ENCODE measurements at places on chromosomes 5 and 9.

GRCh38 chr9:37677435-37677834 is 26.7 kb downstream of the FRMPD1 start:
- no peak for DNase-seq

GRCh38 chr5:96093890-96094381 is 132.3 kb upstream of the ELL2 start:
- peak; percentile 46 for DNase-seq

- no peak for DNase-seq
These were observed 262.1 kb upstream of the RPS23 start for GRCh38 chr5:82540301-82540700.

- no peak for DNase-seq
These were observed 356.8 kb downstream of the RAB3C start for GRCh38 chr5:58939664-58940063.

DNA sequence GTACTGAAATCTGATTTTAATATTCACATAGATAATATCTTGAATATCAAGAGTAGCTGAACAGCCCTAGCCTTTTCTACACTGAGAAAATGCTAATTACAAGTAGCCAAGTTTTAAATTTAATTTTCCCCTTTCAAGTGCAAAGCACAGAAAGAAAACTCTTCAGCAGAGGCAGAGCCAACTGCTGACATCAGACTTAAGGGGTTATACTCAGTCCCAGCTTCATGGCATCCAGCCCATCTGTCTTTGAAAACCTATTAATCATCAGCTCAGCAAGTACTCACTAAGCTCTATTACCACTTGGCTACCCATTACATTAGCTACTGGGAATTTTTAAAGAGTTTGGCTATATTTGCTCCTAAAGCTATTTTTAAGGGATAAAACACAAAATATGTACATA is 220.5 kb downstream of the SLC12A2 start:
- peak; percentile 5 for DNase-seq

GRCh38 chr5:173247510-173247909 is 12.5 kb upstream of the NKX2-5 start:
- no peak for DNase-seq

DNA sequence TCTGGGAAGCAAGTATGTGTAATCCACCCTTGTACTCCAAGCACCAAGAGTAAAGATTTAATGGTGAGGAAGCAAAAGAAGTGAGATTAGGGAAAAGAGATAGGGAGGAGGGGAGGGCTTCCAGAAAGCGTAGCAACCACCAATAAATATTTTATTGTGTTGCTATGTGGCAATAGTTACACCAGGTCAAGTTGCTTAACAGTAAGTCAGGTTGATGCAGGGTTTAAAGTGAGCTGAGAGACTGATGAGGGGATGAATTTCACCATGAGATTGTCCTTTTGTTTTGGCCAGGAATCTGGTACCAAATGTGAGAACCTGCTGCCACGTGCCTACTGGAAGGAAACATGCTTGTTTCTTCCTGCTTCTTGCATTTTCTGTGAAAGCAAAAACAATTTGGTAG is 62.7 kb downstream of the PCSK5 start:
- DNase-seq: no peak

- peak; percentile 3 for DNase-seq
These were observed 51.1 kb downstream of the MPDZ start for GRCh38 chr9:13228431-13228830.

- DNase-seq: peak; percentile 91
These were observed 296.7 kb downstream of the ARL15 start for GRCh38 chr5:54013556-54014194.

DNA sequence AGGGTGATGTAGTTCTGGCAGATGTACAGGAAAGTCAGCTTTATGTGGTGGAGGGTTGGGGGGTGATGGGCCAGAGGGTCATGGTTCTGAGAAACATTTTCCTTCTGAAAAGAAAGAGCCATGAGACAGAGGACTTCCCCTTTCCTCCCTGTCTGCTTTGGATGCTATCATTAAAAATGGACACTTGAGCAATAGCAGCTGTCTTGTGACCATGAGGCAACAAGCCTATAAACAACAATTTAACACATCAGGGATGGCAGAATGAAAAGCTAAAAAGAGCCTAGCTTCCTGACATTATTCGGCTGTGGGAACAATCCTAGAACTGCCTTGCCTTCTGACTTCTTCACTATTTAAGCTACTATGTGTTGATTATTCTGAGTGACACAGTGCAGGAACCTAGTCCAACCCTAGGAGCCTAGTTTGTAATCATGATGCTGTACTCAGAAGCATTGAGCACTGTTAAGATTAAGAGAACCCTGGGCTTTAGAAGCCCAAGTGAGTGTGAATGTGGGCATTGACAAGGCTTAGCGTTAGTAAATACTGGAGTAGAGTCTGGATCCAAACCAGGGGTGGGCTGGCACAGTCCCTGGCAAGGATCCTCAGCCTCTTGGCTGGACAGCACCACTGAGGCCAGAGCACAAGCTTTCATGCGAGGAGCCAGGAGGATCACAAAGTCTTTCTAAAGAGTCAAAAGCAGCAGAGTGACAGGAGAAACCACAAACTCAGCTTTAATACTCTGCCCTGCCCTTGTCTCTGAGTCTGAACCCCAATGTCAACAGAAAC is 178.5 kb upstream of the EGFLAM start:
- DNase-seq: no peak

- no peak for DNase-seq
These were observed 155.1 kb upstream of the SMIM23 start for GRCh38 chr5:171630350-171631065.

GRCh38 chr9:116447934-116448333 is 239.2 kb upstream of the TRIM32 start:
- DNase-seq: peak; percentile 40

- no peak for DNase-seq
These were observed 8.1 kb downstream of the CATSPER3 start for GRCh38 chr5:134975843-134976242.

GRCh38 chr5:58683567-58683966 is 100.7 kb downstream of the RAB3C start:
- no peak for DNase-seq

- peak; percentile 98 for DNase-seq
These were observed 4.8 kb upstream of the TMEM171 start for GRCh38 chr5:73115399-73116051.

GRCh38 chr9:122777935-122778627 is 10.7 kb upstream of the OR5C1 start:
- DNase-seq: peak; percentile 87

GRCh38 chr5:45512521-45512920 is 183.7 kb downstream of the HCN1 start:
- DNase-seq: no peak

DNA sequence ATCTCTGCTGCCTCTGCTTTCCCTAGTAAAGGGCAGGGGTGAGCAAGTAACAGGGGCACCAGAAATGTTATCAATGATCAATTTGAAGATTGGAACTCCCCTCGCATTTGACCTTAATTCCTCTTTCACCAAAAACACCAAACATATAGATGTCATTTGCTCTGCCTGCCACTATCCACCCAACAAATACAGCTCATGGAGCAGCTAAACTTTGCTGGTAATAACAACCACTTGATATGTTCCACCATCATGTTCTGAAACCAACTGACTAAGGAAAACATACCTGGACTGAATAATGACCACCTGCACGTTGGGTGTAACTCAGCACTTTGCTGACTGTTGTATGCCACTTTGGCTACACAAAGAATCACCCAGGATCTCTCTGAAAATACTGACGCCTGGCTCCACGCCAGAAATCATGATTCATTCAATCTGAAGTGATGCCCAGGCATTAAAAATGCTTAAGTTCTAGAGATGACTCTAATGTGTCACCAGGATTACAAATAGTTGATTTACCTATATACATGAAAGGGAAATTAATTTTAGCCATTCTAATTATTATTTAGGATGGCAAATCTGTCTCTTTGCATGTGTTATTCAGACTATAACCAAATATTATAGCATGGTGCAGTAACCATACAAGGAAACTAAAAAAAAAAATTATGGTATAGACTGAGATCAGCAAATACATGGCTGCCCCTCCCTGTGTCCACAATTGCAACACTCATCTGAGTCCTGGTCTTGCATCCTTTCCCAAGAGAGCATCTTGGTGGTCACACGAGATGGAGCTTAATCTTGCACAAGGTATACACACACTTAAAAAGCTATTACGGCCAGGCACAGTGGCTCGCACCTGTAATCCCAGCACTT is 43.1 kb upstream of the TTC39B start:
- no peak for DNase-seq

- no peak for DNase-seq
These were observed 323.0 kb downstream of the TMEM167A start for GRCh38 chr5:82754036-82754746.

DNA sequence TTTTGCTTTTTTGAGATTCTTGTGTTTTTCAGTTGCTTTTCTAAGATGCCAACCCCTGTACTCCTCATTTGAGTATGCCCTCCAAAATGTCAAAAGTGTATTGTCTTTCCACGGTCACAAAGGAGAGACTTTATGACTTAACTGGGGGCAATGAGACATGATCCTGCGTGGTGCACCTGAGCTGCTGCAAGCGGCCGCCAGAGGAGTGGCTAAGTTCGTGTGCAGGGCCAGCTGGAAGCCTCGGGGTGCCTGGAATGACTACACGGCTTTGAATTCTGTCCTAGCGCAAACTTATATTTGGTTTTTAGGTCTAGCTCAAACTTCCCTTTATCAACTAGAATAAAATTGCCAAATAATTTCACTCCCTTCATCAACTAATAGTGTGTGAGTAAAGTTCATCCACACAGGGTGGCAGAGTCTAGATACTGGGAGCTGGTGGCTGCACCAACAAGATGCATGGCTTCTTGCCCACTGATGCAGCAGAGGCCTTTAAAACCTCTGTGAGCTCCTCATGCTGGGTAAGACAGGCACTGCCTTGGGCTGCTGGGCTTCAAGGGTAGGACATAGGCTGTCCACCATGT is 4.7 kb downstream of the GADD45G start:
- no peak for DNase-seq

DNA sequence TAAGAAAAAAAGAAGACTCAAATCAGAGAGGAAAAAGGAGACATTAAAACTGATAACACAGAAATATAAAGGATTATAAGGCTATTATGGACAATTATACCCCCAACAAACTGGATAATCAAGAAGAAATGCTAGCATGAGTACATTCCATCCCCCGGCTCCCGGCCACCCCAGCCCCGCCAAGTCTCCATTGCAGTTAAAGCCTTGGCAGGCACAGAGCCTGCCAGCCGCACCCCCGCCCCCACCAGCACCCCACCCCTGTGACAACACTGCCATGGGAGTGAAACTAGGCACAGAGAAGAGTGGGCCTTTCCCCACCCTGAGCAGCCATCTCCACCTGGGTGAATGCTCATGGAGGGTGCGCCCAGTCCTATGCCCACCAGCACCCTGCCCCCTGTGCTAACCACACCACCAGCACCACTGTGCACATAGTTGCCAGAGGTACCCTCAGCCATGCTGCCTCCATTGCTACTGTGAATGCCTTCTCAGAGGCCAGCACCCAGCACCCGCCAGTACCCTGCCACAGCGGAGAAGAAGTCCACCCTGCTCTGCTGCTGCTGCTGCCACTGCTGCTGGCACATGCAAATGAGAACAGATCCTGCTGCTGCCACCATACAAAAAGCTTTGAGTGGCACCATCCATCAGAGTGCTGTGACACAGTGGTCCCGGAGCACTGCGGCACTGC is 117.0 kb downstream of the CSNK1G3 start:
- no peak for DNase-seq

DNA sequence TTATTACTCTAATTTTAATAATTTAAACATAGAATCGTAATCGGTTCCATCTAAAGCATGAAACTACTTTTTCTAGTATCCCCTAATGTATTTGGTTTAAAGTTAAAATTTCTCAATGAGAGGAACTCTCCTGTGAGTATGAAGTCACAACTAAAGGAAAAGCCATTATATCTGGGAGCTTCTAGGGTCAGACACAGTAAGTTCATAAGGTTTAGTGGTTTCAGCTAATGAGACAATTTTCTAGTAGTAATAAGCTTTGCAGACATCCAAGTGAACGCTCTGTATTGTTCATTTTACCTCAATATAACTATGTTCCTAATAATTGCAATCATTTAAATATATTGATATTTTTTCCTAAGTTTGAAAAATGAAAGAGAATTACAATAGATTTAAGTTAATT is 364.4 kb upstream of the CDH9 start:
- no peak for DNase-seq

DNA sequence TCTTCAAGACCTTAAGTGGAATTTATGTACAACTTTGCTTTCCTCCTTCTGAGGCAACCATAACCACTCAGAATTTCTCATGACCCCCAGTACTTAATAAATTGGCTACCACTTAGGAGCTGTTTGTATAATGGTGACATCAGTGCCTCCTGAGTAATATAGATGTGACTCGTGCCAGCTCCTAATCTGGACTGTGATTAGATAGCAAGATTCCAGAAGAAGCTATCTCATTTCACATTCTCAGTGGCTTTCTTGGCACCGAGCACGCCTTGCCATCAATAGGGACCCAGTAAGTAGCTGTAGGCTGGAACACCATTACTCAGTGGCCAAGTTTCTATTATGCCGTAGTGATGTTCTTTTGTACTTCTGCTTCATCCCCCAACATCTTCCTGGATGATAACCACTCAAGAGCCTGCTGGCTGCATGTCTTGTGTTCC is 228.8 kb downstream of the CD180 start:
- DNase-seq: no peak

DNA sequence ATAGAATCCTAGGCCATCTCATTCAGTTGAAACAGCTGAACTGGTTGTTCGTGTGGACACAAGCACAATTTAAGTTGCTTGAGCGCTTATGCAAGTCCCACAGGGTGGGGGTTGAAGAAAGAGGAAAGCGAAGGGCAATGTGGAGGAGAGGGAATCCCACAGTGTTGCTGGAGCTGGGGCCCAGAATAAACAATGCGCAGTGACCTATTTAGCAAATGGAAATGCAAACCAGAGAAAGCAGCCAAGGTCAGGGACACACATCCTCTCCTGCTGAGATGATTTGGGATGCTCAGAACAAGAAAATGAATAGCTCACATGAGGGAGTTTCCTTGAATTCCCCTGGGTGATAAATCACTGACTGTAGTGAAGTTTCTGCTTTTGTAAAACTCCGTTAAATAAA is 838.3 kb downstream of the TLE4 start:
- DNase-seq: no peak

Data from AG10803 (cell line).